ENCODE measurements at places on chromosomes 2 and 18.
A peak's percentile ranks its signal among the peaks of the same experiment; 100 is the strongest.

DNA sequence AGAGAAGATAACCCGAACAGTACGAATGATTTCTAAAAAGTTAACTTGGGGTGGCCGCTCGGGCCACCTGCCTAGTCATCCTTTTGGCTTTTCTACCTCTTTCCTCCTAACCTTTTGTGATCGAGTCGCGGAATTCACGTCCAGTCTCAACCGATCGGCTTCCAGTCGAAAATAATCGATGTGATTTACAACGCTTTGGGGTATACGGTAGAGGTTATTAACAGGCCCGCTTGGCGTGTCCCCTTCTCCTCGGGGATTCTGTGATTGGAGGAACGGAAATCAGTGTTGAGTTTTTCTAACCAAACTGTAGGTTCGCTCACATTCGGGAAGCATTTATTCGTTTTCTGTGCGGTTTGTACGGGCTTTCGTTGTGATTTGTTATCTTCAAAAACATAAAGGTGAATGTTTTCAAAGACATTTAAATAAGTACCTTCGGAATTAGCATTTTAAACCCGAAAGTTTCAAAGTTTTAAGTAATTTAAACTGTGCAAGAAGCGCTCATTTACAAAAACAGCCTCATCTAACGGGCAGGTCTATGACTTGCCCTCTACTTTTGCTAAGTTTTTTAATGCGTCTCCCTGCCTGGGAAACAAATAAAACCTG lies 588 bp upstream of the FOXI3 start:
- no peak for DNase-seq

DNA sequence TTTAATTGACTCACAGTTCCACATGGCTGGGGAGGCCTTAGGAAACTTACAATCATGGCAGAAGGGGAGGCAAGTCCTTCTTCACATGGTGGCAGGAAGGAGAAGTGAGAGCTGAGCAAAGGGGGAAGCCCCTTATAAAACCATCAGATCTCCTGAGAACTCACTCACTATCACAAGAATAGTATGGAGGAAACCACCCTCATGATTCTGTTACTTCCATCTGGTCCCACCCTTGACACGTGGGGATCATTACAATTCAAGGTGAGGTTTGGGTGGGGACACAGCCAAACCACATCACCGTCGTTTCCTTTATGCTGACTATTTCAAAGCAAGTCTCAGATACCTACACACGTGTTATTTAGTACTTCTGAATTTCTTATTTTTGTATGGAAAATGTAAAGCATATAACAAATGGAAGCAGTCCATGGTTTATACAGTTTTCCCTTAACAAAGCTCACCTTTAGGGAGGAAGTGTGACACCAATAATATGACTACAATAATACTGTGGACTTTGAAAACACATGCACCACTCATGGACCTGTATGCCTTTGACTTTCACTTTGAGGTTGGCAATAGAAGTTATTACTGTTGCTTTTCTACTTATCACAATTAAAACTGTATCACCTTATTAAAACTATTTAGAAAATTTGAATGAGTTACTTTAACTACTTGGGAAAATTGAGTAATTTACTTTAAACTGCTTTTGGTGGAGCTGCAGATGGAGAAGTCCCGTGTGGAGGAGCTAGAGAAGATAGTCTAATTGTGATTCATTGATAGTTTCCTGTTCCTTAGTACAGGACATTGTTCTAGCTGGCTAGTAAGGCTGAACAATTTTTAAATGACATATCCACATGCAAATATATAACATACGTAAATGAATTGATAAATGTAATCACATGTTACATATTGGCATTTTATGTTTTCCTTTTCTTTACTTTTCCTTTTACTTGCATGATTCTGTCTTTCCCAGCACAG lies 37.3 kb downstream of the MTCL1 start:
- no peak for DNase-seq

DNA sequence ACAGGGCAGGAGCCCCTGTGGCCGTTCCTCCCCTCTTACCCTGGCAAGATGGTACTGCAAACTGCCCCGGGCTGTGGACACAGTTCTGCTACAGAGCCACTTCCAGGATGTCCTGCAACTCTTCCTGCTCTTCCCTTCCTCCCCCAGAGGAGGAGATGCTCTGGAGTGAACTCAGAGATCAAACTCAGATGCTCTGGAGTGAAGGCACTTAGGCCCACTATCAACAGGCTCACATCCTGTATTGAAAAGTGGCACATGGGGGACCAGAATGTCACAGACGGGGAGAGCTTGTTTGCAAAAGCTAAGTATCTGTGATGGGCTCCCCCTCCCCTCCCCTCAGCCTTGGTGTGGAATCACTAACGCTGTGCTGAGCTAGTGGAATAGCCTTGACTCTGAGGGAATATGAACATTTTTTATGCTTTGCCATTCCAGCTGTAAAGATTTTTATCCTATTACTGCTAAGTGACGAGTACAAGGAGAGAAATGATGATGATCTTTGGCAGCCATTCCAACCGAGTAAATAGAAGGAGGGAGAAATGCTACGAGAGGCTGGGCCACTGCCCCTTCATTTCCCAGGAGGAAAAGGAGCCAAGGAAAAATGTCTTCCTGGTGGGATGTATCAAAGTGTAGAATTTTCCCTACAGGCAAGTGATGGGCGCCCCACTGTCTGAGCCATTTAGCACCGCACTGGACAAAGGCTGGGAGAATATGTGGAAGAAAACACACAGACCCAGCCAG lies 152.6 kb downstream of the GALNT14 start:
- no peak for DNase-seq

DNA sequence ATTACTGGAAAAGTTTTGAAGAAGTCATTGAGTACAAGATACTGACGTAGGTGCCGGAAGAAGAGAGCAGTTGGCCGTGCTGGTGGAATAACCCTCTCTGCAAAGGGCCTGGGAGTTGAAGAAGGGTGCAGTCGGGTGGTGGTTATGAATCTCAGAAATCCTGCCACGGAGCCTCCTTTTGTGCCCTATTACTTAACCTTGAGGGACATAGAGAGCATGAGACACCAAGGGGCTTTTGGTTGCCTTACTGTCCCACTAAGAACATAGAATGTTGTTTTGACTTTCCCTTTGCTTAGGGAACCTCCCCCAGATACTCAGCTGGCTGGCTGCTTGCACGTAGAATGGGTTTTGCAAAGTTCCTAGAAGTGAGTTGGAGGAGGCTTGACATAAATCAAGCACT lies 1.3 kb upstream of the CD28 start:
- peak; percentile 17 for DNase-seq

DNA sequence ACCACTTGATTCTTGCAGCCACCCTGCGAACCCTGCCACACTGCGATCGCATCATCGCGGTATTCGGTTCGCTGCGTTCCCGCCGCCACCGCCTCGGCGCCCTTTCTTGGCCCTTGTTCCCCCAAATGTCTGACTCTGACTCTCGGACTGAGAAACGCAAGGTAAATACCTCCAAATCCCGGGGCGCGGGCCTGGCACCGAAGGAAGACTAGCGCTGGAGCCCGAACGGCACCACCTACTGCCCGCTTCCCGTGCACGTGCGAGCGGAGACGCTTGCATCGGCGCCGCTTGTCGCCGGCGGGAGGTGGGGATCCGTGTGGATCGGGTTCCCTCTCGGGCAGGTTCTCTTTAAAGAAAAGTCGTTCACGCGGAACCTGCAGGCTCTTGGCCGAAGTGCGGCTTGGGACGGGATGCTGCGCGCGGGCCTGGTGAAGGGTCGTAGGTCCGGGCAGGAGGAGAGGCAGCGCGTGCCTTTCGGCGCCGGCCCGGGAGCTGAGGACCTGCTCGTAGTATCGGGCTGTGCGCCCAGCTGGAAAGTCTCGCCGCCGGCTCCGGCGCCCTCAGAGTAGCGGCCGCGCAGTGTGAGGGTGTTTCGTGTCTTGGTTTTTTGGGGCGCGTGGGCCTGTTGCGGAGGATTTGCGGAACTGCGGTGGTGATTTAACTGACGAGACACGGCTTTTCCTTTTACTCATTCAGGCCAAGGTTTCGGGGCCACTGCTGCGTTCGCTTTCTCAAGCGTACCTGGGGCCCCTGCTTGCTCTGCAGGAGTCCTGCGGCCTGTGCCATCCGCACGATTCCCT lies 514 bp downstream of the BCL2L11 start:
- no peak for DNase-seq

DNA sequence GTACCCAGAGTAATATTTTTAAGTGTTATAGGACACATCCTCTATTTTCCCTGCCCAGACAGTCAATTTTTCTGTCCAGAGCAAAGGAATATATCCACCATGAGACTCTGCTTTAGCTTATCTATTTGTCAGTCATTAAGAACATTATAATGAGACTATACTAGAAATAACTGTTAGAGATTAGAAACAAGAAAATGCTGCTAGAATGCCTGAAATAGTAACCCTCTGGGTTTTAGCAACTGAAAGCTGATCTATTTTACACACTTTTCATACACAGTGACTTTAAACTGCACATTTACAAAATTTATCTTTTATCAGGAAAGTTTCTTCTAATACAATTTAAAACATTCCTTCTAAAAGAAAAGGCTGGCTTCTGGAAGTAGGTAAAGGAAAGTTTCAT lies 39.6 kb downstream of the MBD2 start:
- DNase-seq, result no peak

DNA sequence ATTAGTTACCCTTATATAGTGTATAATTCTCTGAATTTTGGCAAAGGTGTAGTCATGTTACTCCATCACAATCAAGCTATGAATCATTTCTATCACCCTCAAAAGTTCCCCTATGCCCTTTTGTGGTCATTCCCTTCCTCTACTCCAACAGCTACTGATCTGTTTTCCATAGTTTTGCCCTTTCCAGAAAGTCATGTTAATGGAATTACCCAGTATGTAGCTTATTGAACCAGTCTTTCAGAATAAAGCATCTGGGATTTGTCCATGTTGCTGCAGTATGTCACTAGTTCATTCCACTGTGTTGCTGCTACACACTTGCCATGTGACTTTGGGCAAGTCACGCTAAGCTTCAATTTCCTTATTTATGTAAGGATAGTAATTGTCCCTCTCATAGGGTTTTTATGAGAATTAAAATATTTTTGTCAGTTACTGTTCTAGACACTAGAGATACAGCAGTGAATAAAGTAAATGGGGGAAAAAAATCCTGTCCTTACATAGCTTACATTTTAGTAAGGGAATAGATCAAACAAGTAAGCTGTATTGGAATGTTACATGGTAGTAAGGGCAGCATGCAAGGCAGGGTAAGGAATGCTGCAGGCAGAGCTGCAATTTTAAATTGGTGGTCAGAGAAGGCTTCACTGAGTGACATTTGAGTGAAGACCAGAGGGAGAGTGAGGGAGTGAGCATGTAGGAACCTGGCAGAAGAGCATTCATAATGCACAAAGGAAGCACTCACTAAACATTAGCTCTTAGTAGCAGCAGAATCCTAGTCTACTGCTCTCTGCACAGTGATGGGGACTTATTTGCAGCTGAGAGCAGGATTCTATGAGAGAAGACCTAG lies 80.3 kb upstream of the TSPYL6 start:
- no peak for DNase-seq

GRCh38 chr2:22326250-22326649 lies 1058.7 kb upstream of the KLHL29 start:
- DNase-seq, result no peak

- no peak for DNase-seq
Observed at GRCh38 chr2:230866756-230867523, 2.2 kb downstream of the ITM2C start.

DNA sequence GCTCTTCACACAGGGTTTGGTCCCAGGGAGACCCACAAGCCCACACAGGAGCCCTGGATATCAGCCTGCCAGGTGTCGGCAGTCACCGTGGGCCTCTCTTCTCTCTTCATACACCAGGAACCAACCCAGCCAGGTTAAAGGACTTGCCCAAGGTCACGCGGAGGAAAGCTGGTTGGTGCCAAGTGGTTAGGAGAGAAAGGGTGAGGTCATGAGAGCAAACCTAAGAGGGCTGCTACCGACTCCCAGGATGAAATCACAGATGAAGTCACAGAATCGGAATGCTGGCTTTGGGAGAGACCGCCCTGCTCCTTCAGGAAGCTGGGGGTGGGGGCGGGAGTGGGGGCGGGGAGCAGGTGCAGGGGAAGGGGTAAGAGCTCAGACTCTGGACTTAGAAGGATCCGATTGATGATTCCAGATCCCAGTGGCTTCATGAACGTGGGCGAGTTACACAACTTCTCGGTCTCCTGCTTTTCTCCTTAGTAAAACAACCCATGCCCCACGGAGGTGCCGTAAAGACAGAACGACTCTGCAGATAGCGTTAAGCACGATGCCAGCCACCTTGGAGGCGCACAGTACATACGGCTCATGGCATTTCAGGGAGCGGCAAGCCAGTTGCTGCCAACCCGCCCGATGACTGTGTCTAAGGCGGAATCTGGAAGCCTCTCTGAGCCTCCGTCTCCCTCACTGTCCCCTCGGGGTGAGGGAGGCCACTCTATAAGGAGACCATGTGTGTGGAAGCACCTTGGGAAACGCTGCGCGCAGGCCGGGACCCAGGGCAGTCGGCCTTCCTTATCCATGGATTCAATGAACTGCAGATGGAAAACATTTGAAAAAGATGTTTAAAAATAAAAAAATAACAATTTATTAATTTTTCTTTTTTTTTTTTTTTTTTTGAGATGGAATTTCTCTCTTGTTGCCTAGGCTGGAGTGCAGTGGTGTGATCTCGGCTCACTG lies 23.0 kb upstream of the TAF1B start:
- no peak for DNase-seq

Measured in activated CD4-positive, alpha-beta T cell treated with anti-CD3 and anti-CD28 coated beads for 24 hours (primary cell).